ENCODE measurements at places on chromosomes 13 and 19.

GRCh38 chr19:741506-742131 is 9.3 kb upstream of the MISP start:
- no peak for DNase-seq

GRCh38 chr19:43470288-43470687 is 4.9 kb upstream of the LYPD3 start:
- DNase-seq: no peak

DNA sequence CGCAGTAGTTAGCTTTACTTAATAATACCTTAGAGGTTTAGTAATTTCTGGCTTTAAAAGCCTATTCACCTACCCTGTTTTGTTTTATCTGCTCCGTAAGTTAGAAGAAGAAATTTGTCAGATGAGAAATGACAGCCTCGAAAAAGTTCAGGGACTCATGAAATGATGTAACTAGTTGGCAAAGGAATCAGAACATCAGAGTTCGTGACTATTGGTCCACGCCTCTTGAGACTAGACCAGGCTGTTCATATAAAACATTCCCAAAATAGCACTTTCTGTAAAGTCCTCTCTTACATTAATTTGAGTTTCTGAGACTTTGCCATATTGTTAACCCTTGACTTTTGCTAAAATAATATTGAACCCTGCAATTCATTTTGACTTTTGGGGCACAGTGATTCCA is 92.0 kb downstream of the HS6ST3 start:
- DNase-seq: no peak

DNA sequence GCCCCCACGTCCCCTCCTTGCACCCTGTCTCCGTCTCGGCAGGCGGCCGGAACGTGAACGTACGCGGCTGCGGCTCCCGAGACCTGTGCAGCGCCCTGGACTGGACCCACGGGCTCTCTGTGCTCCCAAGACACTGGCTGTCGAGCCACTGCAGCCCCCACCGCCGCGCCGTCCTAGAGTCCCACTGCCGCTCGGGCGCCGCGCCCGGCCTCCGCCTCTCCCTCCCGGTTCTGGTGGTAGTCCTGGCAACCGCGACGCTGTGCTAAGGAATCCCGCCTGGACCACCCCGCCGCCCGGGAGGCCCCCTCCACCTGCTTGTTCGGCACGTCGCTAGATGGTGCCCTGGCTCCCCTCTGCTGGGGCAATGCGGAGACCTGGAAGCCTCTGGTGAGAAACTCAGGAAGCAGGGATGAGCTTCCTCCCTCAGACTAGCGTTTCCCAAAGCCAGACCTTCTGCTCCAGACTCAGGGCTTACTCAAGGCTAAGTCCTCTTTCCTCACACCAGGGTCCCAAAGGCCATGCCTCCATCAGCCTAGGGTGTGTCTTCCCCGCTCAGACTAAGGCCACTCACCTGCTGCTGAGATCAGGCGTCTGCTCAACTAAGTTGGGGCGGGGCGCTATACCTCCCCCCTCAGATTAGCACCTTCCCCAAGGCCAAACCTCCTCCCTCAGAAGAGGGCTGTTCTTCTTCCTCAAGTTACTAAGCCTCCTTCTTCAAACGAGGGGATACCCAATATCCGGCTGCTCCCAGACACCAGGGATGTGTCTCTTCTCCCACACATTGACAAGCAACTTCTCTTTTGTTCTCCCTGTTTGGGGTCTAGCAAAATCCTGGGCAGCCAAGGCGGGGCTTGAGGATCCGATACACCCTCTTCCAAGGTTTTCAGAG is 16.1 kb upstream of the IRGC start:
- DNase-seq: no peak

- no peak for DNase-seq
Measured at GRCh38 chr13:76646946-76647345, 239.3 kb downstream of the KCTD12 start.

- DNase-seq: no peak
Measured at GRCh38 chr13:59671881-59672280, 491.8 kb downstream of the DIAPH3 start.

DNA sequence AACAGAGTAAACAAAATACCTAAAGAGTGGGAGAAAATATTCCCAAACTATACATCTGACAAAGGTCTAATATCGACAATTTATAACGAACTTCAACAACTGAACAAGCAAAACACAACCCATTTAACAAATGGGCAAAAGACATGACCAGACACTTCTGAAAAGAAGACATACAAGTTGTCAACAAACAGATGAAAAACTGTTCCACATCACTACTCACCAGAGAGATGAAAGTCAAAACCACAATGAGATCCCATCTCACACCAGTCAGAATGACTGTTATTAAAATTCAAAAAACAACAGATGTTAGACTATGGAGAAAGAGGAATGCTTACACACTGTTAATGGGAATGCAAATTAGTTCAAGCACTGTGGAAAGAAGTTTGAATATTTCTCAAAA is 233.8 kb upstream of the EDNRB start:
- DNase-seq: no peak

DNA sequence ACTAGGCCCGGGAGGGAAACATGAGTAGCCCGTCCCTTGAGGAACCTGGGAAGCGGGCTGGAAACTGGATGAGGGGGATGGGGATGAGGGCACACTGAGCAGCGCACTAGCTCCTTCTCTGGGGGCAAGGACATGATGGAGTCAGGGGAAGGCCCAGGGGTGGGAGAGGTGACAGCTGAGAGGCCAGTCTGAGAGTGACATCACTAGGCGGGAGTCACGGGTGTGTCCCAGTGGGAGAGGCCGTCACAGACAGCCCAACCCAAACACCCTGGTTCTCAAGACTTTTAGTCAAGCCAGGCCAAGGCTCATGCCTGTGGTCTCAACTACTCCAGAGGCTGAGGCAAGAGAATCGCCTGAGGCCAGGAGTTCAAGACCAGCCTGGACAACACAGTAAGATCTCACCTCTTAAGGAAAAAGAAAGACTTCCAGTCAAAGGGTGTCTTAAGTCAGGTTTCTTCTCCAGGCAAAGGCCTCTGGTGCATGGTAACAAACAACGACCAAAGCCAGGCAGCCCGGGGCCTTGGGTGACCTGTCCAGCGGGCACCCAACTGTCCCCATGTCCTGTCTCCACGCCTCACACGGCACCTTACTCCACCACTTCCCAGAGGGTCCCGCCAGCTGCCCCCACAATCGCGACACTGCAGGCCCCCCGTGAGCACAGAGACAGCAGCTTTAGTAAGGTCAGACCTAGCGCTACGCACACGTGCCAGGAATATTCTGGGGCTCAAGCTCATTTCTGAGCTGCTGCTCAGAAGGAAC is 25.5 kb upstream of the TIMM44 start:
- DNase-seq: no peak

DNA sequence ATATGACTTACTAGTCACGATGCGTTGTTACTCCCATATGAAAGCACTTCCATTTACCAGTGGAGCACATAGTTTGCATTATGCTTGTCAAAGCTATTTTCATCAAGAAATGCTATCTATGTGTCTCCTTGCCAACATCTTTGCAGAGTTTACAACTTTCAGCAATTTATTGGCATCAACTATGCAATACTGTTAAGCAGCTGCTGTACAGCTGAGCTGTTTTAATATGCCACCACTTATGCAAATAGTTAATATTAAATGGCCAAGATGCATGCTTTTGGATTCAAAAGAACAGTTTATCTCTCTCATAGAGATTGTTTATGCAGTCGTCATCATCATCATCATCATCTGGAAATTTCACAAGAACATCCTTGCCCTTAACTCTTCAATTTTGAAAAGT is 67.9 kb upstream of the KLF5 start:
- no peak for DNase-seq

DNA sequence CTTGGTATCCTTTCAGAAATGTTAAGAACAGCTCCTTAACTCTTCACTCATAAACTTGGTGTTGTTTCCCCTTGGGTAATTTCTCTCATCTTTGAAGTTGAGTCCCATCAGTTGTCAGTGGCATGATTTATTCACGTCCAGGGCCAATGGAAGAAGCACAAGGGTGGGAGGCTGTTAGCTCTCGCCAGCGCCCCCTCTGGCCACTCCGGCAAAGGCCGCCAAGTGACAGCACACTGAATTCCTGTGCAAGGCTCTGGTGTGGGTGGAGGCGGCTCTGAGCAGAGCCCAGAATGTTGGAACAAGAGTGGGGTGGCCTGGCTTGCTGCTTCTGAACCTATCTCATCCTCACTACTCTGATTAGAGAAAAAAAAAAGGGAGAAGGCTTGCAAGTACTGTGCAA is 13.1 kb upstream of the MEDAG start:
- DNase-seq: peak; percentile 39

- DNase-seq: peak; percentile 43
Measured at GRCh38 chr19:16160943-16161560, 12.3 kb downstream of the CIB3 start.

- DNase-seq: no peak
Measured at GRCh38 chr13:33560726-33561125, 257.2 kb upstream of the RFC3 start.

GRCh38 chr13:70170689-70171088 is 62.4 kb upstream of the KLHL1 start:
- no peak for DNase-seq

DNA sequence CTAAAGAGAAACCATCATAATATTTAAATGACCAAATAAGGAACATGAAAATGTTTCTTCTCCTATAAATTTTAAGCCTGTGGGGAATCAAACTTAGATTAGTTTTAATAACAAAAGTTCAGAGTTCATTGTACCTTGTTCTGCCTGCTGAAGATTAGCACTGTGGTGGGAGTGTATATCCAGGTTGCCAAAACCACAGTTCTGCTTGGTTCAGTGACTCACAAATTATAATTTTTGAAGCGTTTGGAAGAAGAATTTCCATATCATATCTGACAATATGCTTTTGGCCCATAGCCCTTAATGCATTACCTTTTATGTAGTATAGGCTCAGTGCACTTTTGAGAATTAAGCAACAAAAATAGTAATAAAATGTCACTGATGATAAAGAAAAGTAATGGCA is 545.2 kb downstream of the GPC6 start:
- DNase-seq: no peak

DNA sequence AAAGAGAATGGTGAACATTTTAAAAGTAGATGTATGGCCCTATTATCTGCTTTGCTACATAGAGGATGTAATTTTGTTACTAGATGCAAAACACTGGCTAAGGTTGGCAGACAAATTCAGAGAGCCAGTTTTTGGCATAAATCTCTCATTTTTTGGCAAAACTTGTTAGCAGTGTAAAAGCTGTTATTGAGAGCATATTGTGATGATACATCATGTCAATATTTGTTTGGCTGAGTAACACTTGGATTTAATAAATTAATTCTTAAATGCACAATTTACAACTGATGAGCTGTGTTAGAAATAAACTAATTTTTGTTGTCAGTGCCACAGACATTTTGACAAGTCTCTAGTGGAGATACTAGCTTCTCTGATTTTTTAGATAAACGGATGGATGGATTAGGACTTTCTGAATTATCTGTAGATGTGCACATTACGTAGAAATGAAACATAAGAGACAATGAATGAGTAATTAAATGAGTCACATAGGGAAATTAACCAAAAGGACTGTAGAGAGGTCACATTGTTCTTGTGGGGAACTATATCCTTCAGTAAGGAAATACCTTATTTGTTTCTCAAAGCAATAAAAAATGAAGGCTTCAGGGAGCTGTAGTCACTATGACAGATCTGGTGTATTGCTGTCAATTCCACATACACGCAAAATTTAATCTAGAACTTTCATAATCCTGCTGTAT is 17.4 kb downstream of the UFM1 start:
- DNase-seq: no peak

DNA sequence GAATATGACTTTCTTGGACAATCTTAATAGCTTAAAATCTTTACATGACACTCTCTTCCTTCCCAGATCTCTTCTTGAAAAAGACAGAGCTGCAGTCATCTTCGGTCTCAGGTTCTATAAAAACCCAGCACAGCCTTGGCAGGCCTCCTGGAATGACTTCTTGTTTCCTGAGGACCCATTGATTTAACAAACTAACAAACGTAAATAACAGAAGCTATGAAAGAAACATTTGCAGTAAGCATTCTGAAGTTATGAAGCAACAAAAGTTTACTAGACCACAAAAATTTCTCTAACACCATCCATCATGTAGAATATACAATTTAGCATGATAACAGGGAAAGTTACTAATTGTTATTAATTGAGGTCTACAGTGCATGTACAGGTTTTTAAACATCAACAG is 62.8 kb upstream of the STARD13 start:
- no peak for DNase-seq

DNA sequence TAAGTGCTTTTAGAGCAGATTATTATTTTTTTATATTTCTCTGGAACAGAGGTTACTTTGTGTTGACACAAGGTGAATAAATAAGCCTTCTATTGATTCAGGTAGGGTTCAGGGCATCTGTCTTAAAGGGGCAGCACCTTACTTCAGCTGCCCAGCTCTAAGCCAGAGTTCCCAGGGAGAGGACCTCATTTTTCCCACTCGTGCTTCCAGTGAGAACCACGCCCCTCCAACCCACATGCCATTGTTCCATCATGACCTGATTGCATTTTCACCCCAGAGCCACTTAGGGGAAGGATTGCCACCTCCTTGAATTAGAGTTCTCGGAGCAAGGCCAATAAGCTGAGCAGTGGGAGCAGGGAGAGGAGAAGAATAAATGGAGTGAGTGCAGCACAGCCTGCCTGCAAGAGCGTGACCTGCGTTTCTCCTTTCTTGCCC is 104.3 kb upstream of the FRY start:
- no peak for DNase-seq

- DNase-seq: no peak
Measured at GRCh38 chr13:94121686-94122085, 357.8 kb downstream of the DCT start.

DNA sequence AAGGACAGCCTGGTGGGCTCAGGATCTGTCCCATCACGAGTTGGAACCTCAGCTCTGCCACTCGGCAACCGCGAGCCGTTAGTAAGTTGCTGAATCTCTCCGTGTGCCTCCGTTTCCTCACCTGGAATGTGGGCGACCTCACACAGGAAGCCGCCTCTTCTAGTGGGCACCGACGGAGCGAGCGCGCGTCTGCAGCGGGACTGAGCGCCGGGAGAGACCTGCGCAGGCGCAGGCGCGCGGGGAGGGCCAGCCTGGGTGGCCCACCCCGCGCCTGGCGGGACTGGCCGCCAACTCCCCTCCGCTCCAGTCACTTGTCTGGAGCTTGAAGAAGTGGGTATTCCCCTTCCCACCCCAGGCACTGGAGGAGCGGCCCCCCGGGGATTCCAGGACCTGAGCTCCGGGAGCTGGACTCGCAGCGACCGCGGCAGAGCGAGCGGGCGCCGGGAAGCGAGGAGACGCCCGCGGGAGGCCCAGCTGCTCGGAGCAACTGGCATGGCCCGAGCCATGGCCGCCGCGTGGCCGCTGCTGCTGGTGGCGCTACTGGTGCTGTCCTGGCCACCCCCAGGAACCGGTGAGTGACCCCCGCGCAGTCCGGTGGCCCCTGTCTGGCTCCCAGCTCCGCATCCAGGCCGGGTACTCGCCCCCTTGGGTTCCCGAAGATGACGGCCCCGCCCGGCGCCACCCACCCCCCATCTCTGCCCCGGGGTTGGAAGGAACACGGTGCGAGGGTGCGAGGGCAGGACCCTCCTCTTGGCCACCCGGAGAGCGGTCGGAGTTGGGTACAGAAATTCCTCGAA is at the start of gene PVR:
Gene PVR (plus strand): TSS at position 306 of the 797 bp plus-strand sequence. CDS start 187 bp downstream, at position 493.
- DNase-seq: peak; percentile 37

GRCh38 chr13:32415019-32415418 is 12.9 kb downstream of the N4BP2L1 start:
- DNase-seq: no peak

All from activated CD4-positive, CD25-positive, alpha-beta regulatory T cell treated with anti-CD3 and anti-CD28 coated beads, Interleukin-2, amount 50 U/mL, for 72 hours (primary cell).